Naive thymus-derived CD8-positive, alpha-beta T cell (primary cell): ENCODE measurements at places on chromosomes 13 and 19.

GRCh38 chr13:113792236-113792770 lies 33.3 kb downstream of the TMEM255B start:
- no peak for DNase-seq

GRCh38 chr13:38826182-38826813 lies 139.4 kb downstream of the FREM2 start:
- DNase-seq, result no peak

DNA sequence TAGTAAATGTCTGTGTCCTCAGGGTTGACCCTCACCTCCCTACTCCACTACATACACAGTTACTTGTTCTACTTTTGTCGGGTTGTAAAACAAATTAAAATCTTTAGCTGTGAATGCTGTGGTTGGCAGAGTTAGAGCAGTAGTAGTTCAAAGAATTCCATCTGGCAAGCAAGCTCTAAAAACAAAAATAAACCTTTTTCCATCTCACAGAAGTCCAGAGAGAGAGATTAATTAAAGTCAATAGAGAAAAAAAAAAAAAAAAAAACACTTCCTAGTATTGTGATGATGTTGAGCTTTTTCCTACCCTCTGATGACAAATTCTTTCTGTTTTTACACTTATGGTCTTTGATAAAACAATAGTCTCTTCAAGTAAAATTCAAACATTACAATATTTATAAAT lies 338.4 kb downstream of the PCDH17 start:
- DNase-seq, result no peak

DNA sequence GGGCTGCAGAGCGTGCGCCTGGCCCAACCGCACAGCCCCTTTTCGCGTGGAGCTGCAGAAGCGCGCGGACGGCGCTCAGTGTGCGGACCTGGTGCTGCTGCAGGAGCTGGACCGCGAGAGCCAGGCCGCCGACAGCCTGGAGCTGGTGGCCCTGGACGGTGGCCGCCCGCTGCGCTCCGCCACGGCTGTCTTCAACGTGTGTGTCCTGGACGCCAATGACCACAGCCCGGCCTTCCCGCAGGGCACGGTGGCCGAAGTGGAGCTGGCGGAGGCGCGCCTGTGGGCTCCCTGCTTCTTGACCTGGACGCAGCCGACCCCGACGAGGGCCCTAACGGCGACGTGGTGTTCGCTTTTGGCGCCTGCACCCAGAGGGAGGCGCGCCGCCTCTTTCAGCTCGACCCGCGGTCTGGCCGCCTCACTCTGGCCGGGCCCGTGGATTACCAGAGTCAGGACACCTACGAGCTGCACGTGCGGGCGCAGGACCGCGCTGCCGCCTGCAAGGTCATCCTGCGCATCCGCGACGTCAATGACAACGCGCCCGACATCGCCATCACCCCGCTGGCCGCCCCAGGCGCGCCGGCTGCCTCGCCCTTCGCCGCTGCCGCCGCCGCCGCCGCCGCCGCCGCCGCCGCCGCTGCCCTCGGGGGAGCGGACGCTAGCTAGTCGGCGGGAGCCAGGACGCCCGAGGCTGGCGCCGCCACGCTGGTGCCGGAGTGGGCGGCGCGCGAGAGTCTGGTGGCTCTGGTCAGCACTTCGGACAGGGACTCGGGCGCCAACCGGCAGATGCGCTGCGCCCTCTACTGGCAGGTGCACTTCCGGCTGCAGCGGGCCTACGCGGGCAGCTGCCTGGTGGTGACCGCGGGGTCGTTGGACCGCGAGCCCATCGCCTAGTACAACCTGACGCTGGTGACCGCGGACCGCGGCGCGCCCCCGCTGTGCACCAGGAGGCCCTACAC lies 172.2 kb downstream of the OLFM4 start:
- no peak for DNase-seq

DNA sequence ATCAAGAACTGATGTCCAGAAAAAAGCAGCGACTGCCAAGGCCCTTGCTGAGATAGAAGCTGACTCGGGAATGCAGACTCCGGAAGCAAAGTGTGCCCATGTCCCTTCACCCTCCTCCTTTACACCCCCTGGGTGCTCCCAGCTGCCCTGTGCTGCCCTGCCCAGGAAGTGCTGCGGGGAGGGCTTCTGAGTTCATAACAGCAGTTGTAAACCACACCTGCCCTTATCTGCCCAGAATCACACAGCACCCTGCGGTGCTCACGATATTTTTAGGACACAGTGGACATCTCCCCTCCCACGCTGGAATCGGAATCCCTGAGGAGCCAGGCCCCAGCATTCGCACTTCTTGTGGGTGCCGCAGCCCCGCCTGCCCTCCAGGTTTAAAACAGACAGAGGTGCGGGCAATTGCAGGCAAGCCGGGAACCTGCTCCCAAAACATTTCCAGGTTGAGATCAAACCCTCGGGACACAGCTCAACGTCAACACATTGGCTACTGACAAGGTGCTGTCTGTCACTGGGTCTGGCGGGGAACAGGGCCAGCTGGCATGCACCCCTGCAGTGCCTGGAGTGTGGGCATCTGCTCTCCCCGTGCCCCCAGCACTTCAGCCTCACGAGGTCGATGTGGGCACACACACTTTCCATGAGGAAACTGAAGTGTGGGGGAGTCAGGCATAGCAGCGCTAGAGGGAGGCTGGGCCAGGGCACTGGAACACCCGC lies 36.8 kb downstream of the RAB20 start:
- DNase-seq, result peak; percentile 19

DNA sequence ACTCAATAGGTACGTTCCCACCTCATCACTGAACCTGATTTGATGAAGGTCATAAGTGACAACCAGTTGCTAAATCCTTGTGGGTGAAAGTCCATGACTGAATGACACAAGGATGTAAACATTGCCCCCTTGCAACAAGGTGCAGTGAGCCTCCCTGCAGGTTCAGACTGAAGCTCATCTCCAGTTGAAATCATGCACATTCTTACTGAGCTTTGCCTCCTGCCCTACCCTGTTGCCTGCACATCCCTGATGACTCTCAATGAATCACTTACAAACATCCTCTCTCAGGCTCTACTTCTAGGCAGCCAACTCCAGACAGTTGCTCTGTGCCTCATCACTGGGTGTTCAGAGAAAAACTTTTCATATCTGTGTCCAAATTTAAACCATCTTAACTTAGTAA lies 42.5 kb upstream of the ARGLU1 start:
- no peak for DNase-seq
